Myocyte (in vitro differentiated cells): ENCODE measurements at places on chromosomes 1 and 21.

DNA sequence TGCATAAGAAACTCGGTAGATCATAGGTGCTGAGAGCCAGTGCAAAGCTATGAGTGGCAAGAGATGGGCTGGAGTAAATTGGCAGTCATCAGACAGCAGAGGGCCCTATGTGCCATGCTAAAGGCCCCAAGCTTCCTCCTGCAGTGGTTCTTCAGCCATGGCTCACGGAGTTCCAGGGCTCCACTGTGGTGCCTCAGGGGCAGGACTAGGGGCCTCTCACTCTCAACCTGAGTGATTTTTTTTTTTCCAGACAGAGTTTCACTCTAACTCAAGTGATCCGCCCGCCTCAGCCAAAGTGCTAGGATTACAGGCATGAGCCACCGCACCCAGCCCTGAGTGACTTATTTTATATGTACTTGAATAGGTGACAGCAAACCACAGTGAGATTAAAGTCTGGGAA, 10.4 kb upstream of the GJA8 start:
- DNase-seq, result peak; percentile 22

DNA sequence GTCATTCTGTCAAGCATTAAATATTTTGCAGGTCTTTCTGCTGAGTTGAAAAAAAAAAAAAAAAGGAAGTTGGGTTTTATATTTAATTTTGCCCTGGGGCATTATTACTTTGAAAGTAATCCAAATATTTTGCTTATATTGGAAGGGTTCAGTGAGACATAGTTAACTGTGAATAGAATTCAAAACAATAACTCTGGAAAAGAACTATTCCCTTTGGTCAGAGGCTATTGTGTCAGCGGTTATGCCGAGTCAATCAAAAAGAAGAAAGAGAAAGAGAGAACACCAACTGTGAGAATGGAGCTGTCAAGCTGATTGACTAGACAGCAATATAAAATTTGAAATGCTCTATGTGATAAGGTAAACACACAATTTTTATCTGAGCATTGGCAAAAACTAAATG, 761.7 kb downstream of the ADGRL2 start:
- DNase-seq, result no peak

GRCh38 chr1:207565546-207566468, 69.8 kb downstream of the CR1 start:
- DNase-seq, result peak; percentile 8

DNA sequence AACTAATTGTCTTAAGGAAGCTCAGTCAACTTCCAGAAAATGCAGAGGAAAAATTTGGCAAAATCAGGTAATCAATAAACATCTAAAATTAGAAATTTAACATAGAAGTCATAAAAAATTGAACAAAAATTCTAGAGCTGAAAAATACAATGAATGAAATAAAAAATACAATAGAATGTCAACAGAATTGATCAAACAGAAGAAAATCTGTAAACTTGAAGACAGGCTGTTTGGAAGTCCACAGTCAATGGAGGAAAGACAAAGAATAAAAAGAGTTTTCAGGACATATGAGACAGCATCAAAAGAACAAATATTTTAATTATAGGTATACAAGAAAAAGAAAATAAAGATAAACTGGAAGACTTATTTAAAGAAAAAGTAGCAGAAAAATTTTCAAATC, 469.0 kb downstream of the RWDD3 start:
- DNase-seq, result no peak
